ENCODE measurements at places on chromosomes 7 and 10.

- peak; percentile 50 for DNase-seq
Measured at GRCh38 chr7:90661290-90662151, 65.4 kb downstream of the CDK14 start.

DNA sequence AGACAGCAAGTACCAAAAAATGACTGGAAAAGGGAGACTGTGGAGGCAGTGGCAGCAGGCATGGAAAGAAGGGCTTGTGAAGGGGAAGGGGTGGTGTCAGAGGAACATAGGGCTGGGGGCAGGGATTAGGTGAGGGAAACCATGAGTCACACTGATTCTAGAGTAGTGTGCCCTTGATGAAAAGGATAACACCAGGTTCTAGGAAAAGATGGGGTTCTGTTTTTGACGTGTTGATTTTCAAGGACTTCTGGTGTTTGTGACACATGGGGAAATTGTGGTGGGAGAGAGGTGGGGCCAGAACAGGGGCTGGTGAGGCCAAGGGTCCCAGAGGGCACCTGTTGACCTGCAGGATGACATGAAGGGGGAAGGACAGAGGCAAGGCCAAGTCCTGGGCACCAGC is 57.1 kb downstream of the FIGNL1 start:
- DNase-seq = no peak

GRCh38 chr7:41292487-41292886 is 410.4 kb downstream of the INHBA start:
- peak; percentile 14 for DNase-seq

DNA sequence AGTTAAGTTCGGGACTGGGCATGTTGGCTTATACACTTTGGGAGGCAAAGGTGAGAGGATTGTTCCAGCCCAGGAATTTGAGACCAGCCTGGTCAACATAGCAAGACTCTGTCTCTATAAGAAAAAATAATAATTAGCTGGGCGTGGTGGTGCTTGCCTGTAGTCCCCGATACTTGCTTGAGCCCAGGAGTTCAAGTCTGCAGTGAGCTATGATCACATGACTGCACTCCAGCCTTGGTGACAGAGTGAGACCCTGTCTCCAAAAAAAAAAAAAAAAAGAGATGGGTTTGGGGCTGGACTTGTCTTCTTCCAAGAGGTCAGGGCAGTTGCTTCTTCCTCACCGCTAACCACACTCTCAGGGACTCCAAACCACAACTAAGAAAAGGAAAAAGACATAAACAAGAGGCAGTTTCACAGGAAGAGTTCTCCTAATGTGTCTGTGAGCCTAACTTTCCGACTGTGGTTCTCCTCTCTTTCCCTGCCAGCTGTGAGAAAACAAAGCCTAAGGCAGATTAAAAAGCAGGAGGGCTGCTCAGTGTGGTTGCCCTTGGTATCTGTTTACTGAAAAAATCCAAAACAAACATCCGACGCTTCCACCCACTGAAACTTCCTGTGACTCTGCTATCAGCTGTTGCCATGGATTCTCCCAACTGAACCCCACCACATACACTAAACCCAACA is 2.4 kb upstream of the SERPINE1 start:
- peak; percentile 53 for DNase-seq

DNA sequence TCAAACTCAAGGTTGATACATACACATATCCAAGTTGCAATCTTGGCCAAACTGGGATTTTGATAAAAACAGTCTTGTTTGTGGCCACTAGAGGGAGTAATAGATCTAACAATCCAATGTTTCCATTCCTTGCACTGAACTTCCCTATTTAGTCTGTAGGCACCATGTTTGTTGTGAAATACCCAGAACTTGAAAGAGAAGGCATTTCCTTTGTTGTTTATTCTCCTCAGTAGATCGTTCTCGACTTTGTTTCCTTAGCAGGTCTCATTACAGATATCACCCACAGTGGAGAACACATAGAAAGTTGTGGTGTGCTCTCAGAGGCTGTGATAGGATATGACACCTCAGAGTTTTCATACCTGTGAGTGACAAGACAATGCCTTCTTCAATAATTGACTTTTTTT is 70.3 kb upstream of the MXI1 start:
- peak; percentile 90 for DNase-seq

DNA sequence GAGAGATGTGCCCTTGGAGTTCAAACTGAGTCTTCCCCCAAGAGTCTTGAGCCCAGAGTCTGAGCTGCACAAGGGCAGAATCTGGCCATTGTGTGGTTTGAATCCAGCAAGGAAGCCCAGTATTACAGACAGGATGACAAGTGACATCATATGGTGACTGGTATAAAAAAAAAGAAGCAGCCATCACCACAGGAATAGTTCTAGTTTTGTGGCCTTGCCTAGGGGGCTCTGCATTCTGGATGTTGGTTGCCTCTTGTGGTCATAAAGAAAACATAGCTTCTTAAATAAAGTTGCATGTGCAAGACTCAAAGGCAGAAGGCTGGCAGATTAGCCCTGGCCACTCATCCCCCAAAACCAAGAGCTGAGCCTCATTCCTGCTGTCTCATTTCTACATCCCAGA is 16.8 kb upstream of the LRRC72 start:
- no peak for DNase-seq

DNA sequence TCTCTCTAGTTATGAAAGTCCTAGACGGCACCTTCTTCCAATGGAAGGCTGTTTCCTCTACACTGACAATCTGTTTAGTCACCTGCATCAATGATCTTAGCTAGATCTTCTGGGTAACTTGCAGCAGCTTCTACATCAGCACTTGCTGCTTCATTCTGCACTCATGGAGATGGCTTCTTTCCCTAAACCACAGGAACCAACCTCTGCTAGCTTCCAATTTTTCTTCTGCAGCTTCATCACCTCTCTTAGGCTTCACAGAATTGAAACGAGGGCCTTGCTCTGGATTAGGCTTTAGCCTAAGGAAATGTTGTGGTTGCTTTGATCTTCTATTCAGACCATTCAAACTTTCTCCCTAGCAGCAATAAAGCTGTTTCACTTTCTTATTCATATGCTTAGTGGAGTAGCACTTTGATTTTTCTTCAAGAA is 24.6 kb downstream of the NAMPT start:
- no peak for DNase-seq

GRCh38 chr10:70130878-70131559 is 1.6 kb downstream of the AIFM2 start:
- no peak for DNase-seq

GRCh38 chr10:94308866-94309265 is 53.9 kb downstream of the NOC3L start:
- no peak for DNase-seq

- DNase-seq = no peak
Measured at GRCh38 chr10:69716711-69717560, 84.8 kb upstream of the COL13A1 start.

- DNase-seq = no peak
Measured at GRCh38 chr7:153389261-153389660, 629.7 kb downstream of the ACTR3B start.

GRCh38 chr7:158063850-158064610 is 523.6 kb downstream of the PTPRN2 start:
- DNase-seq = no peak

DNA sequence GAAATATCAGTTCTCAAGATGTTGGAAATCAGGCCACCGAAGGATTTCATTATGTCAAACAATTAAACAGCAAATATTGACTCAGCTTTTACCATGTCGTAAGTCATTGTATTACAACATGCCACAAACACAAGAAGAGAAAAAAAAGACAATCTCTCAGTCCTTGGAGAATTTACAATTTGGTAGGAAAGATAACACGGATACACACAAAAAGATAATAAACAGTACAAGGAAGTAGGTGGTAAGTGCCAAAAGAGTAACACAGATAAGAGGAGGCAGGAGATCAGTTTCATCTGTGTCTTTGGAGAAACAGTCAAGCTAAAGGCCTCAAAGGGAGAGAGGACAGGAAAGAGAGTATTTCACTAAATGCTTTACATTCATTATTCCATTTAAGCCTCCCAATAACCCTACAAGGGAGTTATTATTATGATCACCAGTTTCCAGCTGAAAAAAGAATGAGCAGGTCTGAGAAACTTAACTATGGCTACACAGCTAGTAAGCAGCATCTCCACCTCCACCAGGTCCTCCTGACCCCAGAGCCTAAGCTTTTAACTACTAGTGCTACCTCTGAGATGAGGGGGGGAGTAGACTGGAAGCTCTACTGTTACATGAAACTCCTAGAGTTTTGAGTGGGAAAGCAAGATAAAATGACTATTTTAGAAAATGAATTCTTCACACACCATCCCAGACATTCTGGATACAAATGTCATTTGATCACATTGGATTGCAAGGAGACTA is 13.9 kb upstream of the DNAJC1 start:
- peak; percentile 92 for DNase-seq

DNA sequence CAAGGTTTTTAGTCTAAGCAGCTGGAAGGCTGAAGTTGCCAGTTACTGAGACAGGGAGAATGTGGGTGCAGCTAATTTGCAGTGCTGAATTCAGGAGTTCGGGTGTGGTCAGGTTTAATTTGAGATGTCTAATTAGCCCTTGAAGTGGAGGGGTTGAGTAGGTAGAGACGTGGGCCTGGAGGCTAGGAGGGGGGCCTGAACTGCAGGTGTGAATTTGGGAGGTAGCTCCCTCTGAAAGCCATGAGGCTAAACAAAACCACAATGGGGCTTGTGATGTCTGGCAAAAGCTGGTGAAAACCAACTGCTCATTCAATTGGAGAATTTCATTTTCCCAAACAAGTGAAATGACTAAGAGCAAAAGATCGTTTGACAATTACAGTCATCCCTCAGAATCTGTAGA is 246.0 kb upstream of the NFE2L3 start:
- DNase-seq = no peak

DNA sequence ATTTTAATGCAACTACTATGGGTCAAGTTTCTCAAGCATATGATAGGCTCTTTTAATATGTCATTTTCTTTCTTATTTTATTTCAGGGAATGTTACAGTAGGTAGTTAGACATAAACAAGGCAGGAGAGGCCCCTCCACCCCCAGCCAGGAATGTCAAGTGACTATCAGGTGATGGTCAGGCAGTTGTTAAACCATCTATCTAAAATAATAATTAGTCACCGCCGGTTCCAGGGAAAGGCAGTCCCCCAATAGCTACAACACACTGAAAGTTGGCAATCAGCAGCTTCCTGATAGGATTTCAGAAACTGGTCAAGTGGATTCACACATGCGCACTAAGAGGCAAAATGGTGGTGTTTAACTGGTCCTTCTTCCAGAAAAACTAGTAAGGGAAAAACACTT is 9.3 kb downstream of the OLAH start:
- DNase-seq = no peak

DNA sequence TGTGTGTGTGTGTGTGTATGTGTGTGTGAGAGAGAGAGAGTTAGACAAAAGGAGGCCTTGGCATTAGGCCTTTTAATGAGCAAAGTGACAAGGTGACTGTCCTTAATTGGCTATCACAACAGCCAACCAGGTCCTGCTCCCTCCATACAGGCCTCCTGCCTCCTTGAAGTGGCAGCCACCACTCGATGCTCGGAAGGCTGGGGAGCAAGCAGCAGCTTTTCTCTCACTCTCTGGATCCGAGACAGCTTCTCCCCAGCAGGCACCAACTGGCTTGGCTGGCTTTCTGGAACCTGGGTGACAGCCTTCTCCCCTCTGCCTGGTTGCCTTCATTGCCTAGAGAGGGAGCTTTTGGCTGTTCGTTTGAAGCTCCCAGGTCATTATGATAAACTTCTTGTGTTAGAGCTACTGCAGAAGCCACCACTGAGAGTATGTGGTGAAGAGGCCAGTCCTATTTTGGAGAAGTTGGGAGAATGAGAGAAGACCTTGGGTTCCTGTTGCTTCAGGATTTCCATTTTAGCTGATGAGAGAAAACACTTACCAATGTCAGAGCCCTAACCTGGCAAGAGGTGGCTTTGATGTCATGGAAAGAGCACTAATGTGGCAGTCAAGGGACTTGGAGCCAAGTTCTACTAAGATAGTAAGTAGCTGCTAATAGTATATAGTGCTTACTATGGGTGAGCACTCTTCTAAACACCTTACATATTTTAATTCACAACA is 37.6 kb downstream of the RPS24 start:
- no peak for DNase-seq

GRCh38 chr10:100888957-100889356 is 23.8 kb upstream of the SLF2 start:
- DNase-seq = no peak

- peak; percentile 90 for DNase-seq
Measured at GRCh38 chr7:35519971-35520809, 174.7 kb downstream of the HERPUD2 start.

- DNase-seq = no peak
Measured at GRCh38 chr7:133730360-133730759, 396.8 kb upstream of the LRGUK start.

DNA sequence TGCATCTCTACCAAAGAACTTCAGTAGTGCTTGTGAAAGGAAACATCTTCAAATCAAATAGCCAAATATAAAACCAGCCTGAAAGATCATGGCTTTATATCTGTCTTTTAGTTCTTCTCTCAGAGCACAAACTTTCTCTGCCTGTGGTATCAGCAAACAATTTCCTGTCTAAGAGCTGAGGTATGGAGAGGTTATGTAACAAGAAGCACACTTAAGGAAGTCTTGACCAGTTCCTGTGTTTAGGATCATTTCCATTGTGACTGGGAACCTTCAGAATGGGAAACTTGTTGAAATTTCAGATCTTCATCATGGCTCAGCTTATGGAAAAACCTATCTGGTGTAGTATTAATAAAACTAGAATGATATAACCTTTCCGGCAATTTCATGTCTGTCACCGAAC is 148.8 kb downstream of the MBL2 start:
- DNase-seq = no peak

- DNase-seq = no peak
Measured at GRCh38 chr10:51176976-51177695, 102.8 kb downstream of the PRKG1 start.

- DNase-seq = no peak
Measured at GRCh38 chr7:47634273-47634672, 52.4 kb upstream of the TNS3 start.

- DNase-seq = no peak
Measured at GRCh38 chr10:126063353-126063791, 167.0 kb downstream of the FANK1 start.

DNA sequence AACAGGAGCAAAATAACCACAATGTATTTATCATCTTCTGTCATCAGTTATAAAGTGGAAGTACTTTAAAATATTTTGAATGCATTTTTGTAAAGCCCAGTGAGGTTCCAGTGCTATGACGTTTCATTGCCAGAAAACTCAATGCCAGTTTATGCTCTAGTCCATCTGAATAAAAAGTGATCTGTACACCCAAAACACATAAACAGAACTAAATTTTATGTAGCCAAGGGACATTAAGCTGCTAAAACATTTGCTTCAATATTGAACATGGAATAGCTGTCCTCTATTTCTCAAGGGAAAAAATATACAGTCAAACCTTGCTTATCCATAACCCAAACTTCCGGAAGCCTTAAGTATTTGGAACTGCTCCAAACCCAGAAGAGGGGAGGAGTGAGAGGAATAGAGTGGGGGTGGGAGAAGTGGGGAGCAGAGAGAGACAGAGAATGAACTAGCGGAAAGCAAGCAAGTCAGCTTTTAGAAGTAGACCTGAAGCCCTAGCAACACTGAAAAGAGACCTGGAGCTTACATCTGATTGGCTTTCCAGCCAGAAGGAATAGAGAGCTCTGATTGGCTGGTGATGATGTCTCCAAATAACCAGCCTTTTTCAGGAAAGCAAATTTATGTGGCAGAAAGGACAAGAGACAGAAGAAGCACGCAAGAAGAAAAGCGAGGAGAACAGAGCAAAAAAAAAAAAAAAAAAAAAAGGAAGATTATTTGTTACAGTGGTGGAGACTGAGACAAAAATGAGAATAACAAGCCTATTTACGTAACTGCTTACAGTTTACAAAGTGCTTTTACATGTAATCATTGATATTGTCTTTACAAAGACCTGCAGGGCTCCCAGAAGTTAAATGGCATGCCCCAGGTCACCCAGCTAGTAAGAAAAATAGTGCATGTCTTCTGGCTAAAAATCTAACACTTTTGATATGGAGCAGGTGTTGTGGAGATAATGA is 196.0 kb downstream of the RNLS start:
- DNase-seq = peak; percentile 94

All from lung (tissue), 17 donors.